Thoracic aorta (tissue), 2 donors: ENCODE measurements at places on chromosomes 11 and 22.

GRCh38 chr11:45243967-45244366 is 42.2 kb downstream of the SYT13 start:
- no peaks in the 10 kb centered on the region for H3K4me1 ChIP-seq
- H3K27me3 ChIP-seq, result no peaks in the 10 kb centered on the region
- H3K36me3 ChIP-seq, result no peaks in the 10 kb centered on the region
- H3K4me3 ChIP-seq, result no peak overlapping the region
- no peak overlapping the region for H3K27ac ChIP-seq

GRCh38 chr11:62413060-62413696 is 5.7 kb upstream of the SCGB1A1 start:
- no peak overlapping the region for H3K4me3 ChIP-seq
- H3K36me3 ChIP-seq, result no peaks in the 10 kb centered on the region
- no peaks in the 10 kb centered on the region for H3K27me3 ChIP-seq
- H3K27ac ChIP-seq, result no peak overlapping the region

GRCh38 chr11:69000831-69001242 is 12.2 kb downstream of the MRGPRF start:
- H3K4me1 ChIP-seq, result peaks cover 40% of the 10 kb centered on the region
- H3K36me3 ChIP-seq, result peaks cover 31% of the 10 kb centered on the region
- no peak for DNase-seq
- H3K27me3 ChIP-seq, result no peaks in the 10 kb centered on the region

DNA sequence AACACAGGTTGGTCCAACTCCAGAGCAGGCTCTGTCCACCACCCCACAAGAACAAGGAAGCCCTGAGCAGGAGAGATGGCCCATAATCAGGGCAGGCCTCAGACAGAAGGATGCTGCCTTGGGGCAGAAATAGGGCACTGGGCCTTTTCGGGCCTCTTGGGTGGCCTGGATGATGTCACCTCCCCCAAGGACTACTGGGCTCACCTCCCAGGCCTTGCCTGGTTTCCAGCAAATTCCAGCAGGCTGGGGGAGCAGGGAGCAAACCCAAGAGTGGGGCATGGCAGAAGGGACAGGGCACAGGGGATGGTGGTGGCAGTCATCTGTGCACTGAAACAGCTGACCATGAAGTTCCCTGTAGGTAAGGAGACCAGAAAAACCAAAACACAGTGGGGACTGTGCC is 5.3 kb upstream of the NAA40 start:
- no peaks in the 10 kb centered on the region for H3K4me1 ChIP-seq
- H3K27ac ChIP-seq, result no peak overlapping the region
- H3K36me3 ChIP-seq, result no peaks in the 10 kb centered on the region
- no peak overlapping the region for H3K4me3 ChIP-seq
- no peak for DNase-seq

GRCh38 chr11:47056261-47056915 is 119.8 kb downstream of the CSTPP1 start:
- DNase-seq, result no peak
- no peaks in the 10 kb centered on the region for H3K36me3 ChIP-seq
- H3K4me3 ChIP-seq, result no peak overlapping the region
- H3K4me1 ChIP-seq, result no peaks in the 10 kb centered on the region
- no peak overlapping the region for H3K27ac ChIP-seq

GRCh38 chr22:31623592-31624304 is 38.3 kb downstream of the PISD start:
- peaks cover 25% of the 10 kb centered on the region for H3K36me3 ChIP-seq
- no peak for DNase-seq
- H3K27ac ChIP-seq, result no peak overlapping the region

DNA sequence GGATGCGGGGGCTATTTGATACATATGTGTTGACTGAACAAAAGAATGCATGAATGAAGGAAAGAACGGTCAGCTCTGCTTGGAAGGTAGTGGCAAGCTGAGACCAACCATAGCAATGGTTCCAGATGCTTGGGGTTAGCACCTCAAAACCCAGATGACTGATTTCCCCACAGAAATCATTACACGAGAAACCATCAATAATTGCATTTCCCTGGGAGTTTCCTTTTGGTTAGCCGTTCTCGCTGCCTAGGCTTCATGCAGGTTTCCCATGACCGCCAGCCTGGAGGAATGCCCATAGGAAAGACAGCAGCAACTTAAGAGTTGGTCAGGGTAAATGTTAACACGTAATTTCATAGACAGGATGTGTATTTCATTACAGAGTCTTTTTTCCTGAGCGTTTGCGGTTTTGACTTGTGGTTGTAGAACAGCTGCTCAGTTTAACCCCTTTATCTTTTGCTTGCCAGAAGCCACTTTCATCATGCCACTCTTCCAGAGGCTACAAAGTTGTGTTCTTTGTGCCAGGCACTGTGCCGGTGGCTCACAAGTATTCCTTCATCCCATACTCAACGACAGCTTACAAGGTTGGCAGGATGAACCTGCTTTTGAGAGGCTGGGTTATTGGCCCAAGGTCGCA is 2.8 kb downstream of the IL17RA start:
- H3K4me3 ChIP-seq, result peak overlapping the region; percentile 98
- H3K36me3 ChIP-seq, result no peaks in the 10 kb centered on the region
- H3K4me1 ChIP-seq, result peaks cover 13% of the 10 kb centered on the region

- peaks cover 28% of the 10 kb centered on the region for H3K4me1 ChIP-seq
- no peak overlapping the region for H3K27ac ChIP-seq
- H3K27me3 ChIP-seq, result peaks cover 10% of the 10 kb centered on the region
- no peak overlapping the region for H3K4me3 ChIP-seq
These were observed 18.8 kb downstream of the RTN4RL2 start for GRCh38 chr11:57479021-57479663.

GRCh38 chr11:111766834-111767142 is 599 bp upstream of the PPP2R1B start:
- peaks cover 16% of the 10 kb centered on the region for H3K4me1 ChIP-seq
- peak overlapping the region; percentile 85 for H3K27ac ChIP-seq
- no peak for DNase-seq
- H3K36me3 ChIP-seq, result peaks cover 14% of the 10 kb centered on the region

DNA sequence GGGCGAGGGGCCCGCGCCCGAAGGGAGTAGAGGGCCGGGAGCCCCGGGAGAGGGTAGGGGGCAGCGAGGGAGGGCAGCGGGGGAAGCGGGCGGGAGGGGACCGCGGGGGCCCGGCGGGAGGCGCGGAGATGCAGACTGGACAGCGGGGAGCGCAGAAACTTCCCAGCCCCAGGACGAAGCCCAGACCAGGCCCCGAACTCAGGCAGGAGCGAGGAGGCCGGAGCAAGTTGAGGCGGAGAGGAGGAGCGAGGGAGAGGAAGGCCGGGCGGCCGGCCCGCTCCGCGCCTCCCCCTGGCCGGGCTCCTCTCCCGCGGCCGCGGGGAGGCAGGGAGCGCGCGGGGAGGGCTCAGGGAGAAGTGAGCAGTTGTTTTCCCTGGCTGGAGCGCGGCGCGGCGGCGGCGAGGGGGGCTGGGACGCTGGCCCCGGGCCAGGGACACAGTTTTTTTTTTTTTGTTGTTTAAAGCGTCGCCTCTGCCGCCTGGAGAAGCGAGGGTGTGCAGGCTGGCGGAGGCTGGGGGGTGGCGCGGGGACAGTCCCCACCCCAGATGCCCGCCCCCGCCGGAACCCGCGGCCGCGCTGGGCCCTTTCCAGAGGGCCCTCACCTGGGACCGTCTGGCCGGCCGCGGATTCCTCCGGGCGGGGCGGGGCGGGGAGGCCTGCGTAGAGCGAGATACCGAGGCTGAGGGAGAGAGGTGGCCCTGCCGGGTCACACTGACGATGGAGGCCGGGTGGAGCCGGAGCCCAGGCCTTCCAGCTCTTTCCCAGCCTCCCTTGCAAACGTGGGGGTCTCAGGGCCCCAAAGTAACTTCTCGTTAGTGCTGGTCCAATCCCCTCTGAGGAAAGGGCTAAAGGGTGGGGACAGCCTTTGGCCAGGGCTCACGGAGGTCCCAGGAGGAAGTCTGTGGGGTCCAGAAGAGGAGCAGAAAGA is at the start of gene LTBP3:
LTBP3 (minus strand) TSS at position 358 of the 928 bp plus-strand sequence. CDS start 400 bp downstream, outside the sequence.
- H3K4me1 ChIP-seq, result peaks cover 43% of the 10 kb centered on the region
- H3K4me3 ChIP-seq, result peak within 1 kb of the TSS; percentile 80
- H3K36me3 ChIP-seq, result no peaks in the 10 kb centered on the region
- H3K27me3 ChIP-seq, result no peaks in the 10 kb centered on the region

DNA sequence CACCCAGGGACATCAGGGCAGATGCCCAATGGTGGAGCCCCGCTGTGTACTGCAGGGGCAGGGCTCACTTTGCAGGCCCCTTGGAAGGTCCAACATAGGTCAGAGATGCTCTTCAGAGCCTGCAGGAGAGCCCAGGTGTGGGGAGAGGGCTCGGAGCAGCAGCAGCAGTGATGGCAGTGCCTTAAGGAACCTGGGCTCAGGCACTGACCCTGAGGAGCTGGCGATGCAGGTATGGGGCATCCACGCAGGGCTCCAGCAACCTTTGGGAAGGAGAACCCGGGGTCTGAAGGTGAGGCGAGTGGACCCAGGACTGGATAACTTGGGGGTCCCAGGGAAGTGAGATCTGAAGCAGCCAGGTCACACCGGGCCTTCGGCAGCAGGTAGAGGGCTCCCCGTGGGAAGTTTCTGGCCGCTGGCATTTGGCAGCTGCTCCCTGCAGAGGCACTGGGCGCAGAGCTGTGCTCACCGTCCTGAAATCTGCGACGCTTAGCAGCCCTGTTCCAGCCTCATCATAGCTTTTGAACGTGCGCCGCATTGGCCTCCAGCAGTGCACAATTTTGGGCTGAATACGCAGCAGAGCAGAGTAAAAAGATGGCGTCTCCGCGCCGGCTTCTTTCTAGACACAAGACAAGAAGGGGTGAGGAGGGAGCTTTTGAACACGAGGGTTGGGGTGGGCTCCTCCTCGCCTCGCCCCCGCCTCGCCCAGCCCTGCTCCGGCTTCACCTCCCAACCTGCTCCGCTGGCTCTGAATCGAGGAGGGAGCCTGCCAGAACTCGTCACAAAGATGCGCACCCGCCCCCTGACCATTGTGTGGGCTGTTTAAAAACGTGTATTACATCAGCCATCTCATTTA is 118.8 kb downstream of the MPPED1 start:
- H3K27ac ChIP-seq, result no peak overlapping the region
- H3K4me3 ChIP-seq, result no peak overlapping the region
- no peak for DNase-seq
- no peaks in the 10 kb centered on the region for H3K36me3 ChIP-seq

GRCh38 chr11:16791191-16791961 is 52.9 kb downstream of the C11orf58 start:
- peak; percentile 62 for DNase-seq
- no peaks in the 10 kb centered on the region for H3K27me3 ChIP-seq
- peak overlapping the region; percentile 25 for H3K4me3 ChIP-seq
- no peaks in the 10 kb centered on the region for H3K36me3 ChIP-seq
- H3K4me1 ChIP-seq, result peaks cover 34% of the 10 kb centered on the region
- H3K27ac ChIP-seq, result peak overlapping the region; percentile 79

DNA sequence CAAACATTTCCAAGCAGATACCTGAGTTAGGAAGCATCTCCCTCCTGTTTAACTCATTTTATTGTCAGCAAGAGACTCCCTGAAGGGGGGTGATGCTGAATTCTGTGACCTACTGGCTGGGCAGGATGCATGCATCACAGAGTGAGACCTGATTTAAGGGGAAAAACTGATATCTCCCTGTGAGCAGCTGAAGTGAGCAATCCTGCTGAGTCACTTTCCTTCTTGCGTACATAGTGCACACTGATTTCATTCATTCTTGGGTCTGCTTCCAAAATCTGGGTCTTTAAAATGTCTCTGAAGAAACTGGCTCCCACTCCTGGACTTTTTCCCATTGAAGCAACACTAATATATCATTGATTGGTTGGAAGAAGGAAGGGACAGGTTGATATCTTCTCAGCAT is 23.3 kb downstream of the P4HA3 start:
- no peaks in the 10 kb centered on the region for H3K36me3 ChIP-seq
- H3K4me3 ChIP-seq, result no peak overlapping the region
- no peaks in the 10 kb centered on the region for H3K27me3 ChIP-seq
- H3K27ac ChIP-seq, result no peak overlapping the region
- peaks cover 4% of the 10 kb centered on the region for H3K4me1 ChIP-seq

DNA sequence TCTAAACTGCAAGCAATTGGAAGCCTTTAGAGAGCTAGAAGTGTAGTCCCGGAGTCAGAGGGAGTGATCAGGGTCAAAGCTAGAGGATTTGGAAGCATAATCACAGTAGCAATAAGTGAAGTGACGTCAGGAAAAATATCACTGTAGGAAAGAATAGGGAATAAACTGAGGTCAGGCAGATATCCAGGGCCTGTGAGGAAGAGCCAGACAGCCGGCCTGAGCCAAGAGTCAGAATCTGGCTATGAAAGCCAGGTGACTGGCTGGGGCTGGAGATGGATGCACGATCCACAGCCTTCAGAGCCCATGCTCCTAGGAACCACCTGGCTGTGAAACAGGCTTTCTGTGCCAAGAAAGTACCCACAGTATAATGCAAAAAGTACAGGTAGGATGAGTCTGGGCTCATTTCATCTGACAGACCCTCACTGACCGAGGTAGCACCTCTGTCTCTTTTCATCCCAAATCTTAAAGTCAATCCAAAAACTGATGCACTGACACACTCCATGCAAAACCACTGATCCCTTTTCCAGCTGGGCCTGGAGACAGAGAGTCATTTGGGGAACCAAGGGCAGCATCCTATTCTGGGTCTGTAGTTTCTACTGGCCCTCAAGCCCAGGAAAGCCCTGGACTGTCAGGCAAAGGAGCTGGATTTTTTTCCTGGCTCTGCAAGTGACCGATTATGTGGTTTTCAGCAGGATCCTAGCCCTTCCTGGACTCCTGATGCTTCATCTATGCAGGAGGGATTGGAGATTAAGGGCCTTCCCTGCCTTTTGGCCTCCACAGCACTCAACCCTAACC is 21.3 kb downstream of the TRIM66 start:
- no peak for DNase-seq
- H3K36me3 ChIP-seq, result no peaks in the 10 kb centered on the region
- H3K27ac ChIP-seq, result no peak overlapping the region
- H3K27me3 ChIP-seq, result no peaks in the 10 kb centered on the region
- H3K4me3 ChIP-seq, result no peak overlapping the region

GRCh38 chr11:69321877-69322361 is 28.0 kb downstream of the MYEOV start:
- peak; percentile 54 for DNase-seq
- no peaks in the 10 kb centered on the region for H3K36me3 ChIP-seq
- no peak overlapping the region for H3K4me3 ChIP-seq

- H3K36me3 ChIP-seq, result no peaks in the 10 kb centered on the region
These were observed 1.3 kb upstream of the ZNF70 start for GRCh38 chr22:23752090-23752691.

DNA sequence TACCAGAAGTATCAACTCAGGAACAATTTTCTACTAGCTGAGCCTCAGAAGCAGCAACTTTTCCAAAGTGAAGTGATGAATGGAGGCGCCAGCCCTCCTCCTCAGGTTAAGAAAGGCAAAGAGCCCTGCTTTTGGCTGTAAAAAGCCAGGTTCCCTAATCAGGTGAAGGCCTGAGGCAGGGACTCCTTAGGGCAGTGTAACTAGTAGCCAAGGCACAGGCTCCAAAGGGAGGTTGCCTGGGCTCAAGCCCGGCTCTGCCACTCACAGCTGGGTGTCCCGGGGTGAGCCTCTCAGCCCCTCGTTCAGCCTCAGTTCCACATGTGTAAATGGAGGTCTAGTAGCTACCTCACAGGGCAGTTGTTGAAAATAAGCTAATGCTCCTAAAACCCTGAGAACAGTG is 19.5 kb downstream of the TSKU start:
- H3K27me3 ChIP-seq, result no peaks in the 10 kb centered on the region
- no peak overlapping the region for H3K27ac ChIP-seq
- H3K4me1 ChIP-seq, result peaks cover 24% of the 10 kb centered on the region
- H3K4me3 ChIP-seq, result no peak overlapping the region

- no peaks in the 10 kb centered on the region for H3K27me3 ChIP-seq
- no peak for DNase-seq
These were observed 74.6 kb downstream of the ADM start for GRCh38 chr11:10379426-10379825.

GRCh38 chr11:2137202-2138067 is 1.8 kb downstream of the IGF2 start:
- H3K4me1 ChIP-seq, result peaks cover 3% of the 10 kb centered on the region
- H3K36me3 ChIP-seq, result no peaks in the 10 kb centered on the region
- no peaks in the 10 kb centered on the region for H3K27me3 ChIP-seq
- no peak overlapping the region for H3K27ac ChIP-seq
